C1 segment of cervical spinal cord (tissue), 14 donors: ENCODE measurements at places on chromosomes 12 and 14.

DNA sequence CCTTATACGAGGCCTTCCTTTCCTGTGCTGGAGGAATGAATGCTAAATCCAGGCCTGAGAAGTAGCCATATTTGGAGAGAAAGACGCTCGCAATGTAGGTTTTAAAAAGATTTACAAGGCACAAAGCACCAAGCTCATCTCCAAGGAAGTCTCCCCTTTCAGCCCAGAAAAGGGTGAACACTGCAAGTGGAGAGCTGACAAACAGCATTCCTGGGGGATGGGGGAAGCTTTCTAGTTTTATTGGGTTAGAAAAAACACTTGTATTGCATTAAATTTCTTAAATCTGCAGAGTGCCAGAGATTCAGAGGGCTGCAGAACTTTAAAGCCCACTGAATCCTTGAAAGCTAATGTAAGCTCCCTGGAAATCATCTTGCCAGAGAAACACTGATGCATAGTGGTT lies 34.6 kb downstream of the CCDC60 start:
- no peak for DNase-seq

DNA sequence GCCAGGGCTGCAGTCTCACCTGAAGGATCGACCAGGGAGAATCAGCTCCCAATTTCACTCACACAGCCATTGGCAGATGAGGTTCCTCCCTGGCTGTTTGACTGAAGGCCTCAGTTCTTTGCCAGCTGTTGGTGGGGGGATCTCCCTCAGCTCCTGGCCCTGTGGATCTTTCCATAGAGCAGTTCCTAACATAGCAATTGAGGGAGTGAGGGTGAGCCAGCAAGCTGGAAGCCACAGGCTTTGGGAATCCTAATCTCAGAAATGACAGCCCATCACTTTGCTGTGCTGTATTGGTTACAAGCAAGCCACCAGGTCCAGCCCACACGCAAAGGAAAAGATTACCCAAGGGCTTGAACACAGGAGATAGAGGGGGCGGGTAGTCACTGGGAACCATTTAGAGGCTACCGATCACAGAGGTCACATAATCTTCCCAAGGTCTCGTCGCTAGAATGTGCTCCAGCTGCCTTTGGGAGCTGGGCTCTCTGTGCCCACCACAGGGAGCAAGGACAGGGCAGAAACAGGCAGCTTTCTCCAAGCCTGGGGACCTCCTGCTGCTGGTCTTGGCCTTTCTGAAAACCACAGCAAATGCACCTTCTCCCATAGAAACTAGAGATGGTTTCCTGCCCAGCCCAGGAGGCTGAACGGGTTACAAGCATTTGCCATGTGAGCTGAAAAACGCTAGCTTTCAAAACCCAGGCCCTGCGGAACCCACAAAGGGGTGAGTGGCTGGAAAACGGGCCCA lies 4.6 kb upstream of the OTUB2 start:
- DNase-seq: no peak

- no peak for DNase-seq
These were observed 55.0 kb downstream of the TMX1 start for GRCh38 chr14:51294951-51295525.

DNA sequence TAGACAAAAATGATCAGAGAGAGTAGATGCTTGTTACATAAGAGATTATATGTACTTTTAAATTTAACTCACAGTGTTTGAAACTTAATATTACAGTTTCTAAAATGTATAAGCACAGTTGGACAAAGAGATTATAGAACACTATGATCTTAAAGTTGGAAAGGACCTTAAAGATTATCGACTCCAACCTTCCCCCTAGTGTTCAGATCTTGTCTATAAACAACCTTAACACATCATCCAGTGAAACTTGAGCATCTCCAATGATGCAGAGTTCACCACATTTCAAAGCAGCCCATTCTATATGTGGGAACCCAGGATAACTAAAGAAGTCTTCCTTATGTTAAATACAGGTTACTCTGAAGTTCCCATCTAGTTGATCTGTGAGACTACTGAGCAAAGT lies 480.8 kb downstream of the RMST start:
- DNase-seq: no peak

- no peak for DNase-seq
These were observed 172.8 kb downstream of the KTN1 start for GRCh38 chr14:55752580-55753390.

- DNase-seq: no peak
These were observed 1092.1 kb upstream of the TMEM132C start for GRCh38 chr12:127174881-127175280.

GRCh38 chr14:100076606-100077005 lies 11.4 kb downstream of the EVL start:
- DNase-seq: no peak

DNA sequence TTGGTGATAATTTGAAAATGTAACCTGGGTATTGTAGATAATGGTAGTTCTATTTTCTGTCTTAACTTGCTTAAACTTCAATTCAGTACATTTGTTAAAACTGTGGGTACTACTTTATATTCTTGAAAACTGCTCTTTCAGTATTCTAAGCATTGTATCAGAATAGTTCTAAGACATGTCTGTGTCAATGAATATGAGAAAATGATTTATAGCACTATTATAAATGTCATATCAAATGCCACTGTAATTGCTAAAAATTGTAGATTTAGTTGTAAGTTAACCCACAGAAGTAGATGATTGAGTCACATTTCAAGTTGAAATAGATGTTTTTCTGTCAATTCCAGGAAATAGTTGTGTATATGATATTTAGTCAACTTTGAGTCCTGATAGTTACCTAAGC lies 2.4 kb downstream of the NAA30 start:
- DNase-seq: no peak

DNA sequence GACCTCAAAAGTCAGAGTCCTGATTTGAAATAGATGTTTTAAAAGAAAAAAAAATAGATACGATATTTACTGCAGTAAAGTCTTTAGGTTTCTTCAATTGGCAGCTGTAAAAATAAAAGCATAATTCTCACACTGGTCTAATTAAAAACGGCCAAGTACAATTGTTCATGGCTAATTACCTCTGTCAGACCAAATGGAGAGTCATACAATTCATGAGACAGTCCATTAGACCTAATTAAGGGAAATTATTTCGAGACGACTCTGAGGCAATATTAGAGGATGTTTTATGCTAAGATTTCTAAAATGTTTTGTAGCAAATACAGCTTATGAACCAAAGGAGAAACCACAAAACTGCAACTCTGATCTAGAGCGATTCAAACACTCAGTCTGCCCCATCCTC lies 131.3 kb downstream of the PHLDA1 start:
- DNase-seq: no peak

GRCh38 chr12:42216737-42217136 lies 21.3 kb downstream of the YAF2 start:
- DNase-seq: no peak

DNA sequence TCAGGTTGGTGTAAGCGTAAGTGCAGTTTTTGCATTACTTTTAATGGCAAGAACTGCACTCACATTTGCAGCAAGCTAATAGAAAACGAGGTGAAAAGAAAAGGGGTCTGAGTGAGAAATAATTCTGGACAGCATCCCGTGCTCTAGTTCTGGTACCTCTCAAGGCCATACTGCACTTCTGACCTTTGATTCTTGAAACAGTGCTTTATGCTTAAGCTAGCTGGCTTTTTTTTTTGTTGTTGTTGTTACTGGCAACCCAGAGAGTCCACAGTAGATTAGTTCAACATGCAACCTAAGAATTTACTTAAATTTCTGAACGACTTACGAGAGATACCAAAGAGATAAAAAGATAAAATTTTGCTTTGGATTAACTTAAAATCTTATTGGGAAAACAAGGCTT lies 75.2 kb upstream of the PRKD1 start:
- DNase-seq: no peak

- DNase-seq: no peak
These were observed 5.0 kb upstream of the DDX47 start for GRCh38 chr12:12807970-12808702.

DNA sequence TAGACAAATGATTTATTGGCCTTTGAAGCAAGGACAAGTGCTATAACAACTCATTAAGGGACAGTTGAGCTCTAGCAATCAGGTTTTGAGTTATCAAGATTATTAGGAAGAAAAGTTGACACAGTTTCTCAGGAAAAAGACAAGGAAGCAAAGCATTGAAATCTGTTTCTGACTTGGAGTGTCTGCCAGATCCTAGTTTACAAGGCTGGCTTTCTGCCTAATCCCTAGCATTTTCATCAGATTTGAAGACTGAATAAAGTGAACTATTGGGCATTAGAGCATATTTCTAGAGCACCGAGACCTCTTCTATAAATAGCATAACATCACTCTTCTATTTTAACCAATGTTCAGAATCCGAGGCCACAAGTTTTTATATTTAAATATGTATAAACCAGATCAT lies 7.0 kb downstream of the SYT1 start:
- DNase-seq: no peak

DNA sequence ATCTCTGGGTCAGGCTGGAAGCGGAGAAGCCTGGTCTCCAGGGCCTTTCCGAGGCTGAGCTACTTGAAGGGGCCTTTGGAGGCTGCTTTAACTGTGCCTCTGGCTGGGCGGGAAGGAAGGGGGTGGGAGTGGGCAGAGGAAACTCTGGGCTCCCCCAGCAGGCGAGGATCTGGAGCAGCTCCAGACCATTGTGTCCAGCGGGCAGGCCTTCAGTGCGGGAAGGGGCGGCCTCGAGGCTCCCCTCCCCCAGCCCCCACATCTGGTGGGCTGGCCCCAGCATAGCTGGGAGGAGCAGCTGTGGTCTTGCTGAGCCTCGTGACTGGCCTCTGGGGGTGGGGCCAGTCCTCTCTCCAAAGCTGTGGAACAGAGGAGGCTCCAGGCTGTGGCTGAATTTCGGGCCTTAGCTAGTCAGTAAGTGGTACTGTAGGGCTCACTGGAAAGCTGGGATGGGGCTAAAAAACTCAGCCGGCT lies 3.4 kb downstream of the TAMALIN start:
- DNase-seq: no peak
